Suppressor macrophage (primary cell): ENCODE measurements at places on chromosomes 6 and 20.

DNA sequence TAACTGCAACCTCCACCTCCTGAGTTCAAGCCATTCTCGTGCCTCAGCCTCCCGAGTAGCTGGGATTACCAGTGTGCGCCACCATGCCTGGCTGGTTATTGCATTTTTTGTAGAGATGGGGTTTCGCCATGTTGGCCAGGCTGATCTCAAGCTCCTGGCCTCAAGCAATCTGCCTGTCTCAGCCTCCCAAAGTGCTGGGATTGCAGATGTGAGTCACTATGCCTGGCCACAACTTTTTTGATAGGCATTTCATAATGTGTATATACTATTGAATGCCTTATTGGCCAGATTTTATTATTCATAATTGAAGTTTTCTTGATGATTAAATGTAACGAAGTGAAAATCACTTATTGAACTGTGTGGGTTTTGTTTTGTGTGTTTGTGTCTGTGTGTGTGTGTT, 27.9 kb downstream of the FIG4 start:
- no peak for DNase-seq

DNA sequence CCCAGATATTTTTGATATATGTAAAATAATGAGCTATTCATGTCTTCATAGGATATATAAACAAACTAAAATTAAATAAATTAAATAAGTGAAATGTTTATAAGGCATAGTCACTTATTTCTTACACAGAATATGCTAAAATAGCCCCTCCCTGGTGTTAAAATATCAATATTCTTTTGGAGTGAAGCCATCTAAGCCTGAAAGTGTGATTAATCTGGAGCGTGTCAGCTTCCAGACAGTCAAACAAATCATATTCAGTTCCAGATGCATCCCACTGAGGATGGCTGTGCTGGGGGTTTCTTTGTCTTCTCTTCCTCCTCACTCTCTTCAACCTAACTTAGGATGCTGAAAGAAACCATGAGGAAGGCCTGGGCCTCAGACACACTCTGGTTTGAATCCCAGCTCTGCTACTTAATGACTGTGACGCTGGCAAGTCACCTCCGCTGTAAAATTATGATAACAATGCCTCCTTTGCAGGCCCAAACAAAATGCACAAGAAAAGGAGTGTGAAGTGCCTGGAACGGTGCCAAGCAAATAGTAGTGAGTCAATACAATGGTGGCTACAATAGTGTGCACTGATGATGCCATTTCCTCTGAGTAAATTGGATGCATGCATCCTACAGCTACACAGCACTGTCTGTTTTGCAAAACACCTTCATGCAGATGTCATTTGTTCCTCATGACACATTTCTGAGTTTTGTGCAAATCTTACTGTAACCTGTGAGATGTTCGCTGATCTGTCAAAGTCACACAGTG, 161.4 kb downstream of the FOXC1 start:
- no peak for DNase-seq

GRCh38 chr6:129895692-129896091, 34.6 kb upstream of the TMEM244 start:
- DNase-seq, result peak; percentile 76

- no peak for DNase-seq
Measured at GRCh38 chr6:141321493-141322347, 811.0 kb upstream of the GJE1 start.

DNA sequence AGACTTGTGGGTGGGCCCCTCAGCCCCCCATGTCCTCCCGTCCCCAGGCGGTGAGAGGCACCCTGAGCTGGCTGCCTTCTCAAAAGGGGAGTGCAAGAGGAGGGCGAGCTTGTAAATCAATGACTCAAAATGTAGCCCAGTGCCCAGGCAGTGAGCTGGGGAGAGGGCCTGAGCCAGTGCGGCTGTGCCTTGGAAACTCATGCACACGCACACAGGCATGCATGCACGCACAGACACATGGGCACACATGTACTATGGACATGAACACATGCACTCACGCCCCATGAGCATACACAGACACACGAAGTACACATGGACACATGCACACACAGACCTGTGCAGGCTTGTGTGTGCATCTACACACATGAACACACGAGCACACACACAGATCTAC, 133.5 kb downstream of the TAF4 start:
- DNase-seq, result no peak

DNA sequence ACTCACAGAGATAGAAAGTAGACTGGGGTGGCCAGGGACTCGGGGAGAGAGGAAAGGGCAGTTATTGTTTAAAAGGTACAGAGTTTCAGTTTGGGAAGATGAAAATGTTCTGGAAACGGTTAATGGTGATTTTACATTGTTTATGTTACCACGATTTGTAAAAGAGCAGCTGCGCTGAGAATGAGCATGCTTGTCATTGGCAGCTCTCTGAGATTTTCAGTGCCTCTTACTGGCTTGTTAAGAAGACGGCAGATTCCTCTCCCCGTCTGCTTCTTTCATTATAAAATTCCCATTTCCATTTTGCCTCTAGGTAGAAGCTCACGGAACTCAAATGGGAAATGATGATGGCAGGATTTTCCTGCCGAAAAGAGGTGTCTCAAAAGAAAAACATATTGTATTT, 39.7 kb upstream of the PPP1R3G start:
- no peak for DNase-seq
